ENCODE measurements at places on chromosomes 16 and 17.

DNA sequence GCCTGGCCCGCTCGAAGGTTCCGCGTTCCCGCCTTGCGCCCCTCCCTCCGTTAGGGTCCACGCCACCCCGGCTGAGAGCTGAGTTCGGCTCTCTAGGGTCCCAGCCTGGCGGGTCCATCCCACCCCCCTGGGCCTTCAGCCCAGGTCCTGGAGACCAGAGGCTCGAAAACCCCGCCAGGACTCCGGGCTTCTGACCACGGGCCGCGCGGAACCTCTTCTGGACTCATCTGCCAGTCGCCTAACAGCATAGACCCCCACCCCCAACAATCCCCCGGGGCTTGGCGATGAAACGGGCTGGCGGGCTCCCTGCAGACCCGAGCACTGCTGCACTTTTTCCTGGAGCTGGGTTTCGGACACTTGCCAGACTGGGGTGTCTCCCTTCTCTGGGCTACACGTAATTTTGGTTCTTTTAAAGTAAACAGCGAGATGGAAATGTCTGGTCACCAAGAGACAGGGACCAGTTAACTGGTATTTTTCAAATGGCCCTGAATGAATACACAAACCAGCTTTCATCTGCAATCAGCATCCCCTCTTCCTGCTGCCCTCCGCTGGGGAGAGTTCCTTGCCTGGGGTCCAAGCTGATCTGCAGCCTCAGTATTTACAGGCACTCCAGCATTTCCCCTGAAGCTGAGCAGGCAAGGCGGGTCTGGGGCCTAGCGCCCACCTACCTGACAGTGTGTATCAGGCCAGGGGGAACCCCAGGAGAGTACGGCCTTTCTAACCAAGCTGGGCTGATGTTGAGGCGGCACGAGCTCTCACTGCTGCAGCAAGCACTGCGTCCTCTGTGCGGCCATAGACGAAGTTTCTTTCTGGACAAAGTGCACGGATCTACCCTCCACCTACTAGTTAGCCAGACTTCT lies 639 bp upstream of the TRIM65 start:
- DNase-seq, result no peak

DNA sequence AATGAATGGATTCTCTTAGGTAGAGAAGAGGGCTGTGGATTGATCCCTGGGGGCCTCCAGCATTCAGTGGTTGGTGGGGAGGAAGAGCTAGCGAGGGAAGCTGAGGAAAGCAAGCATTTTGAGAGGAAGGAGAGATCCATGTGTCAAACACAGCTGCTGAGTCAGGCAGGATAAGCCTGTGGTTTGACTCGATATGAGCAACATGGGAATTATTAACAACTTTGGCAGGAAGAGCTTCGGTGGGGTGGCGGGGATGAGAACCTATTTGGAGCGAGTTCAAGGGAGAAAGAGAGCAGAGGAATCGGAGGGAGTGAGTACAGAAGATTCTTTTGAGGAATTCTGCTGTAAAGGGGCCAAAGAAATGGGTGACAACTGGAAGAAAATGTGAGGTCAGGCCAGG lies 59.5 kb upstream of the CDC42EP4 start:
- no peak for DNase-seq

DNA sequence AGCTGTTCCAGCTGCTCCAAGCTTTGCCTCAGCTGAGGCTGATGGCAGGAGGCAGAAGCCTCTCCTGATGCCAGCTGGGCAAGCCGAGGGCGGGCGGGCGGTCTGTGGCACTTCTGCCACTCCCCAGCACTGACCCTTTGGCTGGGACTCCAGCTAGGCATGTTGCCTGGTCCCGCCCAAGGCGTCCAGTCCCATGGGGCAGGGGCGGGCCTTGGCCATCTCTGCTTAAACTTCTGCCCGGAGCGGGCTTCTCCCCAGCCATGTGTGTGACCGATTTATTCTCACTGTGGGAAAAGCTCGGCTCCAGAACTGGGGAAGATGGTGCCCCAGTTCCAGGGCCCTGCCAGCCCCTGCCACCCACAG lies 349.1 kb downstream of the SEC14L1 start:
- no peak for DNase-seq

GRCh38 chr17:14361945-14362508 lies 61.1 kb downstream of the HS3ST3B1 start:
- DNase-seq, result no peak

GRCh38 chr16:49876716-49877129 lies 20.8 kb upstream of the ZNF423 start:
- no peak for DNase-seq

GRCh38 chr17:42428141-42428944 lies 5.3 kb upstream of the CAVIN1 start:
- no peak for DNase-seq

DNA sequence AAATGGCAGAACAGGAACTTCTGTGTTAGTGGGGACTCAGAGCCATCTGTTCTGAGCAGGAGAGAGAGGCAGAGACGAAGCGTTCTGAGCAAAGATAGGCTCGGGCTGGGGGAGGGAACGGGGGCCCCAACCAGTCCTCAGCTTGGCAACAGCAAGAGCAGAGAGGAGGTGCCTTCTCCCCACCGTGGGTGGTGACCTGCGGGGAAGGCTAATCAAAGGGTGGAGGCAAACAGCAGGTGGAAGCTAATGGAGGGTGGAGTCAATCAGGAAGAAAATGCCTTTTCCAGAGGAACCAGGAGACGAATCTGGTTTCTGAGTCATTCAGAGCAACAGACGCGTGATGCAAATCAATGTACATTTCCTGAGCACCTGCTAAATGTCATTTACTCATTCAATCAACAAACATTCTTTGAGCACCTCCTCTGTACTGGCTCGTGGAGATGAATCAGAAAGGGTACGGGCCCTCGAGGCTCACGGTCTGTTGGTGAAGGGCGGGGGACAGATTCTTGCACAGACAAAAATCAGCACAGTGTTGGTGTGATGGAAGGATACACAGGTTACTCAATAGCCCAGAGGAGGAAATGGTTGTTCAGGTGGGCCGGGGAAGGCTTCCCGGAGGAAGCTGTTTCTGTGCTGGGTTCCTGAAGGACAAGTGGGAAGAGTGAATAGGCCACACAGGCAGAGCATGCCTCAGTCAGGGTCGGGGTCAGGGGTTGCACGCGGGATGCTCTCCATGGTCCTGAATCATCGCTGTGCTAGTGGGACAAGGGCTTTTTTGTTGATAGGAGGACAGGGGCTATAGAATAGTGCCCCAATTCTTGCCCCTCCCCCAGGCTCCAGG lies 5.7 kb upstream of the SPNS2 start:
- no peak for DNase-seq

DNA sequence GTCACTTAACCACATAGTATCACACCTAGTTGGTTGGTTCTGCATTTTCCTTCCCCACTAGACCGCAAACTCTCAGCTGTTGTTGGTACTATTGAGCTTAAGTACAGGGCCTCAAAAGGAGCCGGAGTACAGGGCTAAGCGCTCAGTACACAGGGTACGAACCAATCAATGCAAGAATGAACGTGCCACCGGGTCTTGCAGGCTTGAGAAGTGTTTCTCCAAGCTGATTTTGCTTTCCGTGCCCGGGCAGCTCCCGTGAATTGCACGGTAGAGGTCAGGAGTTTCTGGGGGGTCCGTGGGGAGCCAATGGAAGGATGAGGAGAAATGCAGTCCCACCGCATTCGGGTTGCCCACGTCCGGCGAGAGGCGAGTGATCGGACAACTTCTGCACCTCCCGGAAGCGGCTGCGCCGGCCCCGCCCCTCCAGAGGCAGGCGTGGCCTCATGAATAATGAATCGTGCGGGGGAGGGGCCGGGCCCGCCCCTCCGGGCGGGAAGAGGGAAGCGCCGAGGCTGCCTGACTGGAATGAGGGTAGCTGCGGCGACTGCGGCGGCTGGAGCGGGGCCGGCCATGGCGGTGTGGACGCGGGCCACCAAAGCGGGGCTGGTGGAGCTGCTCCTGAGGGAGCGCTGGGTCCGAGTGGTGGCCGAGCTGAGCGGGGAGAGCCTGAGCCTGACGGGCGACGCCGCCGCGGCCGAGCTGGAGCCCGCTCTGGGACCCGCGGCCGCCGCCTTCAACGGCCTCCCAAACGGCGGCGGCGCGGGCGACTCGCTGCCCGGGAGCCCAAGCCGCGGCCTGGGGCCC lies at the start of gene SNTB2:
SNTB2 (plus strand) TSS at position 523 of the 804 bp plus-strand sequence; CDS start at position 526, 3 bp downstream.
- DNase-seq, result peak; percentile 90

DNA sequence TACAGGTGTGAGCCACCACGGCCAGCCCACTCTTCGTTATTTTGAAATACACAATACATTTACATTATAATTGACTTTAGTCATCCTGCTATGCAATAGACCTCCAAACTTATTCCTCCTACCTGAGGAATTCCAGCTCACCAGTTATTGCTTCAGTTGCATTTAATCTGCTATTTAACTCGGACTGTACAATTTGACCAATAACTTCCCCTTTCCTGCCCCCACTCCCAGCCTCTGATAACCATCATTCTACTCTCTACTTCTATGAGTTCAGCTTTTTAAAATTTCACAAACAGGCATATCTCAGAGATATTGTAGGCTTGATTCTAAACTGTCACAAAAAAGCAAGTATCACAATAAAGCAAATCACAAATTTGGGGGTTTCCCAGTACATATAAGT lies 157.0 kb downstream of the COPRS start:
- DNase-seq, result no peak

DNA sequence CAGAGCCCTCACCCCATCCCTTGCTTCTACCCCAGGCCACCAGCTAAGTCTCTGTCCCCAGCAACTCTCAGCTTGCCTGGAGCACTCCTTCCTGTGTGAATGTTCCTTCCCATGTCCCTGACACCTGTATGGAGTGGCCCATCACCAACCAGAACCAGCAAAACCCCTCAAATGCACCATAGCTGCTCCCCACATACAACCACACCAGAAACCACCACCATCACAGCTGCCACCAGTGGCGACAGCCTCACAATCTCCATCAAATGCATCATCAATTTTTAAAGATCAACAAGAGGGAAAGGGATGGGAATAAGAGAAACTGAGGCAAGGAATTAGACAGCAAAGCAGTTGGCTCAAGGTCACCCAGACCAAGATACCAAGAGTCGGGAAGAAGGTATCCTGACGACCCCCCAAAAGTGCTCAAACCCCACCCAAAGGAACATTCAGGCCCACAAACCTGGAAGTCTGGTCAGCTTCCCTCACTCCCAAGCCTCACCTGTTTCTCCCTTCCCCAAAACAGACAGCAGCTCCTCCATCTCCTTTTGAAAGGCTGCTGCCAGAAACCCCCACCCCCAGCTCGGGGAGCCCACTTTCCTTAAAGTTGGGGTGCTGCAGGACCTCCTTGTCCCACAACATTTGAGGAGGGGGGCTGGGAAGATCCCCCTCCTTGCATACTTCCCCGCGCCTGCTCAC lies 1.8 kb downstream of the SRCIN1 start:
- DNase-seq, result no peak

- DNase-seq, result no peak
Measured at GRCh38 chr17:27860971-27861664, 32.0 kb downstream of the LYRM9 start.

DNA sequence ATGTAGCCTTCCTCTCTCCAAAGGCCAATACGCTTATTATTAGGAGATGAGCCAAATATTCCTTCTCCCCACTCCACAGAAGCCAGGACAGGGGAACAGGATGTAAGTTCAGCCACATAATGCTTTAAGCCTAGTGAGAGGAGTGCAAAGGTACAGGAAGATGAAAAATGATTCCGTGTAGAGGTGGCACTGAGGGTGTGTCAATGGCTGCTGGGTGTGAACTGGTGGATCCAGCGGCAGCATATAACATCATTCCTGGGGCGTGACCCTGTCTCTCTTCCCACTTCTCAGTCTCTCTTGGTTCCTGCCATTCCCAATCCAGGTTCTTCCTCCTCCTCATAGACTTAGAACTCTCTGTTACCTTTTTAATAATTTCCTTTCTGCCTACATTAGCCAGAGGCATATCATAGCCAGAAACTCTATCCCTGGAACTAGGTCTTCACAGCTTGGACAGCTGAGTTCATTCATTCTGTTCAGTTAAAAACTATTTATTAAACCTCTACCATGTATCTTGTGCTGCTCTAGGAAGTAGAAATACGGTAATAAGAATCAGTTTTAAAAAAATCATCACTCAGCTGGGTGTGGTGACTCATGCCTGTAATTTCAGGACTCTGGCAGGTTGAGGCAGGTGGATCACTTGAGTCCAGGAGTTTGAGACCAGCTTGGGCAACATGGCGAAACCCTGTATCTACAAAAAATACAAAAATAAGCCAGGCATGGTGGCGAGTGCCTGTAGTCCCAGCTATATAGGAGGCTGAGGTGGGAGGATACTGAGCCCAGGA lies 58.0 kb upstream of the FAM20A start:
- DNase-seq, result no peak

DNA sequence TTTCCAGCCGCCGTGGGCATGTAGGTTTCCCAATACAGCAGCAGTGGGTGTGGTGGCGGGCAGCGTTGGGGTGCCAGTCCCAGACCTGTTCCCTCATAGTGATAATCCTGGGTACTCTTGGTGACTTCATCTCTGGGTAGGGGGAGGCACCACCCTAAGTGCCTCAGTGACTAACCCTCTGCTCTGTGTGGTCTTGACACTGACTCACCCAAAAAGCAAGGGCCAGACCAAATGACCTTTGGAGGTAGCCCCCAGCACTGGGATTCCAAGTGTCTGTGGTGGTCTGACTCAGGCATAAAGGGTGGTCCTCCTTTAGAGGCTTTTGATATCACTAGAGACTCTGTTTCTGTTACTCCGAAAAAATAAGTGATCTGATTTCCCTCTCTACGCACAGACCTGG lies 908 bp downstream of the CALB2 start:
- no peak for DNase-seq

DNA sequence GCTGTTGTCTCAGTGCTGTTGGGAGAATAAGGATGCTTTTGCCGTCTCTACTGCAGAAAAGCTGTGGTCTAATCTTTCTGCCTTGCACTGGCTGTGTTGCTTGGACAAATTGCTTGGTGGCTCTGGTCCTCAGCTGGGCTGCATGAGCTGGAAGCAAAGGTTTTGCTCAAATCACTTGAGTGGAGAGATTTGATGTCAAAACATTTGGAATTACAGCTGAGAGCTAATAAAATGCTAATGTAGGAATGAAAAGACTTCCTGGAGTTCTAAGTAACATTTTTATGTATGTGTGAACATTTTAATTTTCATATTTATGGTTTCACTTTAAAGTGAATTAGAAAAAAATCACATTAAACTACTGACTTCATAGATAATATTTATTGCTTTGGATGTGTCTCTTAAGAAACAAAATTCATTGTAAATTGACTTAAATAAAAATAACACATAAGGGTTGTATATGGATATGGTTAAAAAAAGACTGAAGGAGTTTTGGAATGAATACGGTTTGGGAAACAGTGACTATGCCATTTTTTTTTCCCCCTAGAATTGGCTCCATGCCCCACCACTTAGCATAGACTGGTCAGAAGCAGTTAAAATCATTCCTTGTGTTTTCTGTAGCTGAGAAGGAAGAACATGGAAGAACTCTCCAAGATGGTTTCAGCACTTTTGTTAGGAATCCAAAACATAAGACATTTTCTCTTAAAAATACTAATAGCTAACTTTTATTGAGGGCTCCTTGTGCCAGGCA lies 39.2 kb upstream of the FAM20A start:
- DNase-seq, result peak; percentile 43

GRCh38 chr16:16012144-16012543 lies 62.7 kb downstream of the ABCC1 start:
- DNase-seq, result no peak

DNA sequence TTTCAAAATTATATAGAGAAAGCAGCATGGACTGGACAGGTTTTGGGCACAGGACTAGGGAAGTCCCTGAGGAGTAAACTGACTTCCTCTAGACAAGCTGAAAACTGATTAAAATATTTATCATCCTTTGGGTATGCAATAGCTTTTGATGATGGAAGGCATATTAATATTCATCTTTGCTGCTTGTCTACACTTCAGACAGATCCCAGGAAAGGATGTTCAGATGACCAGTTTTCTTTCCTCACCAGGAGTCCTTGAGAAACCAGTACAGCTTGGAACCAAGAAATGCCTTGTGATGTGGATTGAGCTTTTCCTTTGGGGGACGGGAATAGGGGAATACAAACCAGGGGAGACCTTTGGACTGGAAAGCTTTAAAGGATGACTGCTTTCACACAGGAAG lies 195.5 kb downstream of the FTO start:
- DNase-seq, result no peak

All from left renal cortex interstitium (tissue), 4 donors.